ENCODE measurements at places on chromosomes 5 and 9.

GRCh38 chr5:37770786-37771185 is 69.1 kb downstream of the GDNF start:
- no peak for DNase-seq

- no peak for DNase-seq
Observed at GRCh38 chr5:133273661-133274596, 222.1 kb downstream of the HSPA4 start.

DNA sequence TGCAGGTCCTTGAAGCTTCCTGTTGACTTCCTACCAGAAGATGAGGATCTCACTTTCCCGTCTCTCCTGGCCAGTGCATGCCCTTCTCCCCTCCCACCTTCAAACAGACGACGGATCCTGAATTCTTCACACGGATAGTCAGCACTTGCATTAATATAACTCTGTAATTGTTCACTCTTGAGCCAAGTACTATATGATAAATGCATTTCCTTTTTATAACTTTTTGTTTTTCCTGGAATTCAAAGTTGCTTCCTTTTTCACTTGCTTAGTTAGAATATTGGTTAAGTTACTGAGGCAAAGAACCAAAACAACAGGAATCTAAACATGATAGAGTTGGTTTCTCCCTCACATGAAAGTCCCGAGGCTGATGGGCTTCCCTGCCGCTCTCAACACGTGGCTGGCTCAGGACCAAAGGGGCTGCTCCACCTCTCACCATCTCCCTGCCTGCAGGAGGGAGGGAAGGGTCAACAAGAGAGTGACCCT is 20.2 kb upstream of the EGFL7 start:
- no peak for DNase-seq

GRCh38 chr5:165620394-165620793 is 2115.0 kb downstream of the MAT2B start:
- no peak for DNase-seq

GRCh38 chr5:122219436-122220166 is 90.3 kb downstream of the ZNF474 start:
- no peak for DNase-seq

Measured in NCI-H1694 treated with DMSO at 0.1 percent for 48 hours (cell line).